ENCODE measurements at places on chromosomes 5 and 9. TPM values are rescaled to one million over a fixed set of nuclear protein-coding genes. Genes with fewer than 3 reads are reported as not detected.

CEMIP2 gene
- polyA plus RNA-seq, result 13.9 TPM

- no peaks in the 10 kb centered on the region for H3K27me3 ChIP-seq
- no peak for DNase-seq
- H3K27ac ChIP-seq, result no peak overlapping the region
- H3K36me3 ChIP-seq, result no peaks in the 10 kb centered on the region
- H3K4me1 ChIP-seq, result no peaks in the 10 kb centered on the region
- H3K4me3 ChIP-seq, result no peak overlapping the region
Measured at GRCh38 chr9:112856843-112857242, 33.8 kb downstream of the SLC46A2 start.

GRCh38 chr9:34988218-34989002 is 1.1 kb upstream of the DNAJB5 start:
- H3K4me1 ChIP-seq, result peaks cover 26% of the 10 kb centered on the region
- H3K27ac ChIP-seq, result peak overlapping the region; percentile 82
- no peaks in the 10 kb centered on the region for H3K27me3 ChIP-seq
- no peaks in the 10 kb centered on the region for H3K36me3 ChIP-seq
- DNase-seq, result no peak

DNA sequence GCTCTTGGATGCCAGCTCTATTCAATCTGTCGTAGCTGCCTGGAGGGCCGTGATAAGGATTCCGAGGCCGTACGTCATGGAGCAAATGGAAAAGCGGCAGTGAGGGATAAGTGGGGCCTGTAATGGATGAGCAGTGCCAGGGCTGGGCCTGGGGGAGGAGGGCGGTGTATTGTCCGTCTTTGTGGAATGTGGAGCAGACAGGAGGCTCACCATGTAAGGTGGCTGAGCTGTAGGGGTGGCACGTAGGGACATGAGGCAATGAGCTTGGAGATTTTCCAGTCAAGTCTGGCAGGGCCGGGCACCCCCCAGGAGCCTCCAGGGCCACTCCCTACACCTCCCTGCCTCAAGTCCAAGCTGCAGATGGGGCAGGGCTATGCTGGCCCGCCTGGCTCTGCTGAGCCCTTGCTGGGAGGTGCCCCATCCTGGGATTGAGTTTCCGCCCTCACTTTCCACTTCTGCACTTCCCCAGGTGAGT is 29.2 kb downstream of the NCS1 start:
- H3K27me3 ChIP-seq, result no peaks in the 10 kb centered on the region
- H3K27ac ChIP-seq, result peak overlapping the region; percentile 71
- peaks cover 43% of the 10 kb centered on the region for H3K4me1 ChIP-seq
- no peak for DNase-seq
- H3K4me3 ChIP-seq, result no peak overlapping the region

GRCh38 chr9:121353241-121354061 is 16.6 kb downstream of the STOM start:
- H3K4me1 ChIP-seq, result peaks cover 7% of the 10 kb centered on the region
- no peaks in the 10 kb centered on the region for H3K36me3 ChIP-seq
- DNase-seq, result no peak
- H3K27me3 ChIP-seq, result no peaks in the 10 kb centered on the region
- H3K27ac ChIP-seq, result peak overlapping the region; percentile 71

DNA sequence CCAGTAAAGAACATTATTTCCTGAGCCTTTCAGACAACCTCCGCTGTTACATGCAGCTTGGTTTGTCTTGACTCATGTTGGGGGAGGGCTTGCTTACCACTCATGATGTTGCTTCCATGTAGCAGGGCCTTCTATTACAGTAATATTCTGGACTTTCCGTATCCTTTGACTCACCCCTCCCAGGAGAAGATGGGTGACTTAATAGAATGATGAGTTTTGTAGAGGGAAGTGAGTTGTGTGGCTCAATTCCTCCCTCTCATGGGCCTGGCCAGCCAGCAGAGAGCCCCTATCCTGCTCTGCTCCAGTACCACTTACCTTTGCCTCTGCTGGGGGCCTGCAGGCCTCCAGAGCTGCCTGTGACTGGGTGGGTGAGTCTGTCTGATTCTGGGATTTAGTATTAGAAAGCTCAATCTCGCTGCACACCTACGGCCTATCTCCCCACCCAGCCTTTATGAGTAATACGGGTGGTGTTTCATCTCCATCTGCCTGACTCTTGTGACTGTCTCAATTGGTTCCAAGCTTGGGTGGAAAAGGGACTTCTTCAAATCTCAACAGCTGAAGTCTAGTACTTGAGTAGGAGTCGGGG is 52.6 kb upstream of the KLF9 start:
- H3K36me3 ChIP-seq, result no peaks in the 10 kb centered on the region
- no peak for DNase-seq
- H3K27me3 ChIP-seq, result no peaks in the 10 kb centered on the region
- no peak overlapping the region for H3K4me3 ChIP-seq
- peaks cover 12% of the 10 kb centered on the region for H3K4me1 ChIP-seq
